ENCODE measurements at places on chromosomes 6 and 20.

- no peak for DNase-seq
Measured at GRCh38 chr6:5424726-5425125, 163.4 kb downstream of the FARS2 start.

- no peak for DNase-seq
Measured at GRCh38 chr6:142406131-142406530, 104.3 kb downstream of the ADGRG6 start.

DNA sequence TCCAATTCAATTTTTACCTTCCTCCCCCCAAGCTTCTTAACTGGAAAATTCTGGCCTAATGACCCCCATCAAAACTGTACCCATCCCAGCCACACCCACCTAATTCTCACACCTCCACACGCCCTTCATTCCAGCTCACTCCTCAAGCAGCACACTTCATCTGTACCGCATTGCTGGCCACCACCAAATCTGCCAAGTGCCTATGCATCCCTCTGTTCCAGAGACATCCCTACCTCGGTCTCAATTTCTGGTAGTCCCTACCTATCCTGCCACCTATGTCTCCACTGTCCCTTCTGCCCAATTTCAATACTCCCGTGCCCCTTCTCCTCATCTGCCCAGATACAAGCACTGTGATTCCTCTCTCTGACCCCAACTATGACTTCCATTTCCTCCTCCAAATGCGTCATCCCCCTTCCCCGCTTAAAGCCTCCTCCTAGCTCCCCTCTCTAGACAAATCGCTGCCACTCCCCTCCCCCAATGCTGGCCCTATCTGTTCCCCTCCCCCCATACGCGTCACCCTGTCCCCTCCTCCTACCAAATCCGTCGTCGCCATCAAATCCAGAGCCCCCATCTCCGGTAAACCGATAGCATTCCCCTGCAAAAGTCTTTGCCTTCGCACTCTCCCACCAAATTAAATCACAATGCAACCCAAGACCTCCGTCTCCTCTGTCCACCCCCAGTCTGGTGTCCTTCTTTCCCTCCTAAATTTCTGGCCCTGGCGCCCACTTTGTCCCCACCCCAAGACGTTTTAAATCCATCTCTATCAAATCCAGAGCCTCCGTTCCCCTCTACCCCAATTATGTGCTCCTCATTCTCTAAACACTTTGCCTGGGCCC is 1.2 kb downstream of the MTCH1 start:
- DNase-seq = peak; percentile 30

- no peak for DNase-seq
Measured at GRCh38 chr20:16615199-16615598, 42.0 kb upstream of the KIF16B start.

GRCh38 chr6:1778686-1779235 is 169.0 kb downstream of the FOXC1 start:
- no peak for DNase-seq

GRCh38 chr6:165774903-165775601 is 112.0 kb upstream of the PDE10A start:
- no peak for DNase-seq

DNA sequence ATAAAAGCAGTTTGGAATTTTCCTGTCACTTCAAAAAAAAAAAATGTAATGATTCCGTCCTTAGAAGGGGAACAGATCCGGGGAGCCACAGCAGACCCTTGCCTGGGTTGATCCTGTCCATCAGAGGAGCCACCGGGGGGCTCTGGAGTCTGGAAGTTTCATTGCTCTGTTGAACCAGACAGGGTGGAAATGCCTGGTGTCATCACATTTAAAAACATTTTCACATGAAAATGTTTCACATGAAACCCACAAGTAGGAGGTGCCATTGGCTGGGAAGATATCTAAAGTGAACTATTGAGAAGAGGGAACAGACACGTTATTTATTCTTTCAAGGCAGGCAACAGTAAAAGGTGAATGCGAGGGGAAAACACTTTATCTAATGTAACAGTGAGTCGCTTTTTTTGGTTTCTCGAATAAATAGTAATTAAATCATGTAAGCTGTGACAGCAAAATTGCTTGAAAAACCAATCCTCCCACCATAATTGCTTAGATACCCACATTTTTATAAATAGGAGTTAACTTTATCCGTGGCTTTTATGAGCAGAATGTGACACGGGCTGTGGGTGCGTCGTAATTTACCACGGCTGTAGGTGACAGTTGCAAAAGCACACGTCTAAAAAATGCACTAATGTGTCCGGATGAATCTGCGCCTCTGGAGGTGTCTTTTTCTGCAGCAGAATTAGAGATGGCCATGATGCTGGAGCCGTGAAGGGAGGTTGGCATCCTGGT is 323.4 kb downstream of the TAF4 start:
- no peak for DNase-seq

DNA sequence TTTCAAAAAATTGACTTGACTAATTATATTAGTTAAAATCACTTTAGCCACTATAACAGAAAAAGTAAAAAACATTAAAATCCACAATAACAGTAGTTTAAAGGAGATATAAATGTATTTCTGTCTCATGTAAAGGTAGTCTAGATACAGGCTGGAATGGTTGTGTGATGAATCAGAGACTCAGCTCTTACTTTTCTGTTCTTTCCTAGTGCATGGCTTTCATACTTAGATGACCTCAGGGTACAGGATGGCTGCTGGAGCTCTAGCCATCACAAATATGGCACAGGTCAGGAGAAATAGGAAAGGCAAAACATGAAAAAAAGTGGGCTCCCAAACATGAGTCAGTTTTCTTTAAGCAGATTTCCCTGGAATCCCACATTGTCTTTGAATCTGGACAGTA is 157.7 kb upstream of the FLRT3 start:
- no peak for DNase-seq

DNA sequence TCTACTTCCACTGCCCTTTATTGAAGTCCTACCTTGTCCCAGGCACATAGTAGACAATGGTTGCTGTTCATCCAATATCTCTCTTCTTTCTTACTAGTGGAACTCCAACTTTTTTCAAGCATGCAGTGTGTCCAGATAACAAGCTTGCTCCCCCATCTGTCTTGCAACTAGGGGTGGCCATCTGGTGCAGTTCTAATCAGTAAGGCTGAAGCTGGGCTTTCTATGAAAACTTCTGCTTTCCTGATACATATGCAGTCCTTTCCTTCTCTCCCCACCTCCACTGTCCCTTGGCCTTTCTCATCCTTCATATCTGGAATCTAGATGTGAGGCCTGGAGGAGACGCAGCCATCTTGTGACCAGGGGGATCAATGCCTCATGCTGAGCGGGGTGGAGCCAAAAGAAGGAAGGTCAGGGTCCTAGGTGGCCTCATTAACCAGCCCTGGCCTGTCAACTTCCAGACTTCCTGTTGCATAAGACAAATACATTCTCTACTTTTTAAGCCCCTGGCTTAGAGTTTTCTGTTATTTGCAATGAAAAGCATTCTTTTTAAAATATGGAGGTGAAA is 59.6 kb upstream of the ZFP64 start:
- no peak for DNase-seq

- DNase-seq = no peak
Measured at GRCh38 chr6:26214803-26215584, 127.8 kb downstream of the HFE start.

- no peak for DNase-seq
Measured at GRCh38 chr6:5718231-5718947, 288.3 kb downstream of the NRN1 start.

- no peak for DNase-seq
Measured at GRCh38 chr6:107770541-107770940, 53.6 kb downstream of the SCML4 start.

DNA sequence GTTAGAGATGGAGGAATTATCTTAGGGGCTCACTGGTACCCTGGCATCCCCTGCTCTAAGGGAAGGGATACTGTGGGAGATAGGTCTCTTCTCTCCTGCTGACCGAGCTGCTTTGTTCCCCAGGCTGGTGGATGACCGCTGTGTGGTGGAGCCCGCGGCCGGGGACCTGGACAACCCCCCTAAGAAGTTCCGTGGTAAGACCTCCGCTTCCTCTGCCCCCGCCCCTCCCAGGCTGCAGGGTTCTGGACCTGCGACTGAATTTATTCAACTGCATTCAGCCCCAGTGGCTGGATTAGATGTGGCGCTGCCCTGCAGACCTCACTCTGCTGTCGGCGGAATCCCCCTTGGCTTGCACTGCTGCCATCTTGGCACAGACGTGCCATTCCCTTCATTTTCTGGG is 19.2 kb downstream of the ITPR3 start:
- DNase-seq = no peak

- DNase-seq = no peak
Measured at GRCh38 chr6:64831680-64832079, 875.3 kb downstream of the EYS start.

- no peak for DNase-seq
Measured at GRCh38 chr6:154839546-154839945, 106.3 kb downstream of the SCAF8 start.

DNA sequence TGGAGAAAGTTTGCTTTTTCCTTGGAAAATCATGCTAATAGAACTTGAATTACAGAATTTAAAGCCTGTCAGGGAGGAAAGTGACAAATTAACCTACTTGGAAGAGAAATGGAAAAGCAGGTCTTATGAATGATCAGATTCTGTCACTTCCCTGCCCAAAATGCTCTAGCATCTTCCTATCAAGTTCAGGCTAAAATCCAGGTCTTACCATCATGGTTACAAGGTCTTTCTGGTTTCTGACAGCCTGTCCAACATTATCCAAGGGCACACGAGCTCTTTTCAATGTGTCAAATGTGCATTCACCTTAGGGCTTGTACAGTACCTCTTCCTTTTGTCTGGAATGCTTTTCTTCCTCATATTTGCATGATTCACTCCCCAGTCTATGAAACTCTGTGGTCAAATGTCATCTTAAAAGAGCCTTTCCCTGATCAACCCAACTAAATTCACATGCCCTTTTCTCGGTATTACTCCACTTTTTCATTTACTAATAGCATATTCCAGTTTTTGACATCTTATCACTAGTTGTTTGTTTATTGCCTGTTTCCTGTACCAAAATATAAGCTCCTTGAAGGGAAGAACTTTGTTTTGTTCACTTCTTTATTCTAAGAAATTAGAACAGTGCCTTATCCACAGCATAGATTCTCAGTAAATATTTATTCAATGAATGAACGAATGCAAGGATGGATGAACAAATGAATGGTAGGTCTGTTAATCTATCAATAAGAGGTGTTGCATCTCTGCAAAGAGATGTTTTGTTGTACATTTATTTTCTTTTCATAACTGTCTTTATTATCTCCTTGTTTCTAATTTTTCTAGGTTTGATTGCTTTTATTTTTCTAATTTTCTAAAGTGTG is 139.5 kb downstream of the BCAS1 start:
- no peak for DNase-seq

DNA sequence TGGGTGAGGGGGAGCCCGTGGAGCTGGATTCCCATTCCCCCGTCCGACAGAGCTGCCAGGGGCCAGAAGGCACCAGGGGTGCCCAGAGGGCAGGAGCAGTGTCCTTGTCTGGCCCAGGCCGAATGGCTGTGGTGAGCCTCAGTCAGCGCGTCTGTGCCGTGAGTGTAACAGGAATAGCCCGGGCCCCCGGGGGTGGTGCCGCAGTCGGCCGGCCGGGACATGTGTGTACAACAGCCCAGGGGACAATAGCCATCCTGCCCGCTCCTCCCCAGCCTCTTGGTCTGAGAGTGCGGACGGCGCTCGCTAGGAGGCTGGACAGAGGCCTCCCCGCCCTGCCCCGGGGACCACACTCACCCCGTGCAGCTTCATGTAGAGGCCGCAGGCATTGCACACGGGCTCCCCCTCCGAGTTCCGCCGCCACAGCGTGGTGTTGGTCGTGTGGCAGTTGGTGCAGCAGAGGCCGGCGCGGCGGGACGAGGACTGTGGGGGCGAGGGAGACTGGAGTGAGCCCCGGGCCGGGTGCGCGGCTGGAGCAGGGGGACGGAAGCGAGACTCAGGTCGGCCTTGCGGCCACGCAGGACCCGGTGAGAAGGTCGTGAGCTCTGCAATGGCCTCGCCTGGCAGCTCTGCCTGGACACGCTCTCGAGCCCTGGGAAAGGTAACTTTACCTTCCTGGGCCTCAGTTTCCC is 9.6 kb downstream of the GATA5 start:
- no peak for DNase-seq

DNA sequence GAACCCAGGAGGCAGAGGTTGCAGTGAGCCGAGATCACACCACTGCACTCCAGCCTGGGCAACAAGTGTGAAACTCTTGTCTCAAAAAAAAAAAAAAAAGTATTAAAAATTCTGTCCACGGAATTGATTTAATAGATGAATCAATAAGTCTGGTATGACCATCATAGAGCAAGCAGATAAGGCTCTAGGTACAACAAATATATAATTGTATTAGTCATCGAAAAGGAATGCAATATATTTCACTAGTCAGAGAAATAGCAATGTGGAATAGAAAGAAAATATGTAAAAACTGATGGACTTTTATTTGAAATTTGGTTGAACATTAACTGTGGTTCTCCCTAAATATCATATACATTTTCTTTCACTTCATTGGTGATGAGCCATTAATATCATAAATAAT is 476.8 kb upstream of the AGPAT4 start:
- DNase-seq = no peak

DNA sequence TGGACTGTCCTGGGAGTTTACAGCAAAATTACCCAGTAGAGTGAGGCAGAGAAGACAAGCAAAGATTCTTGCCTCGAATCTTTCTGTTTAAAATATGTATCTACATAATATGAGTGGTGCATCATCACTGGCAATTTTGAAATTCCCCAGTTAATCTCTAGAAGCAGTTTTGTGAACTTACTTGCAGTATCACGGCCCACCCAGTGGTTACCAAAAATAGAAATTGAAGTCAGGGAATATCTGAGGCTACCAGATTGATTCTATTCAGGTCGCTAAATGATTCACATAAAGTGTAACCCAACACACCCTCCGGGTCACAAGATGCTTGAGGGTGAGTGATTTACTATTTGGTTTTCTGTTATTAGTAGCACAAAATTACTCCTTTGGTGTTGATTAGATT is 111.9 kb downstream of the PPP1R14C start:
- no peak for DNase-seq

DNA sequence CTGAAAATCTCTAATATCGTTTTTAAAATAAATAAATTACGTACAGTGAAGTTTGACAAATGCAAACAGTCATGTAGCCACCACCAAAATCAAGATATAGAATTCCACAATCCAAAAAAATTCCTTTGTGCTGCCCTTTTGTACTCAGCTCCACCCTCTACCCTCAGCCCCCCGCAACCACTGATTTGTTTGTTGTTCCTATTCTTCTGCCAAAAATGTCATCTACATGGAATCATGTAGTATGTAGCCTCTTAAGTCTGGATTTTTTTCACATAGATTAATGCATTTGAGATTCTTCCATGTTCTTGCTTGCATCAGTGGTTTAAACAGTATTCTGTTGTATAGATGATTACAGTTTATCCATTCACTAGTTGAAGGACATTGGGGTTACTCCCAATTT is 8.5 kb upstream of the REPS1 start:
- no peak for DNase-seq

DNA sequence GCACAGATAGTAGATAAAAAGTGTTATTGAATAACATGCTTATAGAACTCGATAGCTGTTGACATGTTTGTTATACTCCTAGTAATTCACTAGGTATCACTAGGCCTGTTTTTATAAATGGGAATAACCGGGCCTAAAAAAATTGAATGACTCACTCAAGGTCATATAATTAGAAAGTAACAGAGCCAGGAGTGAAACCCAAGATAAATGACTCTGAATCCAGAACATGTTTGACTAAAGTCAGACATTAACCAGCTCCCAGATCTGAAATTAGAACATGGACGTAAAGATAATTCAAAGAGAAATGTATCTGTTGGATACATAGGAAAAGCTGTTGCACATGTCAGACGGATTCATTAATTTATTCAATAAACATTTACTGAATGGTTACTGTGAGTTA is 26.9 kb downstream of the RGS17 start:
- DNase-seq = no peak

- no peak for DNase-seq
Measured at GRCh38 chr6:125471667-125472066, 169.9 kb upstream of the HDDC2 start.

GRCh38 chr6:129115471-129115870 is 232.5 kb downstream of the LAMA2 start:
- DNase-seq = no peak

Measured in stimulated activated CD8-positive, alpha-beta memory T cell treated with anti-CD3 and anti-CD28 coated beads, Interleukin-7, amount 100 ng/mL, for 48 hours (primary cell).